ENCODE measurements at places on chromosomes 6 and 20. TPM values are rescaled to one million over a fixed set of nuclear protein-coding genes. Genes with fewer than 3 reads are reported as not detected.

- DNase-seq: no peak
These were observed 7.8 kb upstream of the MRPS10 start for GRCh38 chr6:42225419-42225818.

DNA sequence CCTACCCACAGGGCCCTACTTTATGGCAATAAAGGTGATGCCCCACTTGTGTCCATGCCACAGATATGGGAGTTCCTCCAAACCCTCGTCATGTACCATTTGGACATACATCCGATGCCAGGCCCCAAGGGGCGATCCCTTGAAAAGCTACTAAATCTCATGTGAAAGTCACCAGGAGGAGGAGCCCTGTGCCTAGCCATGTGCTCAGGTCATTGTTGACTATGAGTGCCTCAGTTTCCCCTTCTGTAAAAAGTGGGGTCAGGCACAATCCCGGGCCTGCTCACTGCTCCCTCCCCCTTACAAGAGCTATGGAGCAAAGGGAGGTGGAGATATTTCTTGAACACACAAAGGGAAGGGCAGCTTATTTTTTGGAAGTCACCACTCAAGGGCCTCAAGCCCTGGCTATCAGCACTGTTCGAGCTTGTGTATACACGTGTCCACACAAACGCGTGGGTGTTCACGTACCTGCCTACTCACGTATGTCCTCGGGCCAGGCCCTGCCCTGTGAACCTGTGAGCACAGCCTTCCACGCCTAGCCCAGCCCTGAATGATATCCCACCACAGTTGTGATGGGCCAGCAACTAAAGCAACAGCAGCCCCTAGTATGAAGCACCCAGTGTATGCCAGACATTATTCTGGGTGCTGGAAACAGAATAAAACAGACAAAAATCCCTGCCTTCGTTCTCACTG is 1.9 kb downstream of the ACTL10 start:
- DNase-seq: no peak

DNA sequence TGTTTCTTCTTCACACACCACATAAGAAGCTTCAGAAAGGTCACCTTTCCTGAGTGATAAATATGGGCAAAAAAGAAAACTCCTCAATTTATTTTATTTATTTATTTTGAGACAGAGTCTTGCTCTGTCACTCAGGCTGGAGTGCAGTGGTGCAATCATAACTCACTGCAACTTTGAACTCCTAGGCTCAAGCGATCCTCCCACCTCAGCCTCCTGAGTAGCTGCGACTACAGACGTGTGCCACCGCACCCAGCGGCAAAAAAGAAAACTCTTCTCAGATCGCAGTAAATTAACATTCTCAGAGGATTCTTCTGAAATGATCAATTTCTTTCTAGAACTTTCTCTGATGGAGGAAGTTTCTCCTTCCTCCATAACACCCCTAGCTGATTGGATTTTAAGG is 111.2 kb downstream of the TRERF1 start:
- DNase-seq: no peak

- DNase-seq: peak; percentile 67
These were observed 51.4 kb downstream of the TXLNB start for GRCh38 chr6:139240161-139241010.

- DNase-seq: no peak
These were observed 46.7 kb upstream of the PKIB start for GRCh38 chr6:122563364-122564052.

DNA sequence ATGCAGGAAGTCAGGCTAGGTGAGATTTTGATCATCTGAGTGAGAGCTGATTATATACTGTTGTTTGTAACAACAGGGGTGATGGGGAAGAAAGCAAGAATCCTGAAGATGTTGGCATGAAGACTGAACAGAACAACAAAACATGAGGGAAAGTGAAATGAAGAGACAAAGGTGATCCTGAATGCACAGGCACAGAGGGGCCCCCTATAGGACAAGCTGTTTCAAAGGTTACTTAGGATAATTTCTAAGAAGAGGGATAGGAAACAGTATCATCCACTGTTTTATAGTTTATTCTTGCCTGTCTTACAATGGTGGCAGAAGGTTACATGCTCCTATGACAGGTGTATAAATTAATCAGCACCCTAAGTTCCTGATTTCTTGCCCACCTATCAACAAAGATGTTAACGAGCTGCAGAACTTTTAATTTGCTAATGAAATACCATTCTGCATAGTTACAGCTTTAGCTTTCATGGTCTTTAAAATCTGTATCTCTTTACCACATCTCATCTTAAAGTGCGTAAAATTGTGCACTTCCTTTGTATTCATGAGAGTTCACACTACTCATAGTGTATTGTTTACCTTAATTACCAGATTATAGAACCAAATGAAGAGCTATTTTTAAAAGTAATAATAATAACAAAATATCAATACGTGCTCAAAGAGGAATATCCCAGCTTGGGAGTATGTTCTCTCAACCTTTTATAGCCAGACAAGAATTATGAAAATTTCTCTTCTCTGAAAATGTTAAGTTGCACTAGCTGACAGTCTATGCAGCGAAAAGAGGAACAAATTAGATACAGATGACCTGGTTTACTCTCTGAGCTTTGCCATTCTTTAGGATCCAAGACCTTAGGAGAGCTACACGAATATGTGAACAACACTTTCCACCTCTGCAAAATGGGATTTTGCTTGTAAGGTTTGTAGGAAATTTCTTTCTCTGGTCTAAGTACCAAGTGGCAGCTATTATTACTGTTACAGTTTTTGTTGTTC is 192.5 kb downstream of the EDN1 start:
- peak; percentile 24 for DNase-seq

Gene CASP8AP2
- polyA plus RNA-seq: 3.4 TPM

Gene MCHR2
- not detected for polyA plus RNA-seq

Gene FGD2
- not detected for polyA plus RNA-seq

Measured in endothelial cell of umbilical vein (primary cell).